CD4-positive, alpha-beta T cell treated with Interleukin-21 for 1 hour (primary cell): ENCODE measurements at places on chromosomes 1 and 21.

DNA sequence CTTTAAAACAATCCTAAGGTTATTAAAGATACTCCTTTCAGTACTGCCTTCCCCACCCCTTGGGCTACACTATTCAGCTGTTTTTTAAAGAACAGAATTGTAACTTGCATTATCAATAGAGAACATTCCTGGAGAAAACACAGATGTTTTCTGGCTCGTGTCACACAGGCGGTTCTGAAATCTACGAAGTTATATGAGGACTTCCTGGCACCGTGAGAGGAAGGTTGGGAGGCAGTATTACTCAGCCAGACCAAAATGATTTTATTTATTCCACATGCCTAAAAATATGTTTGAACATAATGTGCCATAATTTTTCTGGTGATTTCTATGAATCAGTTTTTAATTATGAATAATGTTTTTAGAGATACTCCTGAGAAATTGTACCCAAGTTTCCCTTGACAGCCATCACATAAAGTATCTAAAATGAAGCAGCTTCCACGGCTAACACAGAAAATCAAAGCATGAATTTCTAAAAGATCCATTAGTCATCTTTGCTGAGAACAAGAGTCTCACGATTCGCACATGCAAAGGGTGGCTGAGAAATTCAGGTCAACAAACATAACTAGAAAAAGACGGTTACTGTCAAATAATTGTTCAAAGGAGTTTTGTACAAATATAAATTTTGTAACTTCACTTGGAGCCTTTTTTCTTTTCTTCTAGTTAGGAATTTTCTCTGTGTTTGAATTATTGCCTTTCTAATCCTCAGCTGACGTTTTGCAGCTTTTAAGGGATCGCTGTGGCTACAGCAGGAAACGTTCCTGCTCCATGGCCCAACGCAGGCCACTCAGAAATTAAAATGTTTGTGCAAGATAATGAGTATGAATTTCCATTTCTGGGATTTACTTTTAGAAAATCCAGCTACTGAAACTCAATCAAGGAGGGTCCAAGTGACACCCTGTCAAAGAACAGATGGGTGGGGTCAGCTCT lies 8.0 kb upstream of the SIM2 start:
- no peak for DNase-seq

GRCh38 chr1:90728502-90729287 lies 11.6 kb upstream of the BARHL2 start:
- DNase-seq: no peak

DNA sequence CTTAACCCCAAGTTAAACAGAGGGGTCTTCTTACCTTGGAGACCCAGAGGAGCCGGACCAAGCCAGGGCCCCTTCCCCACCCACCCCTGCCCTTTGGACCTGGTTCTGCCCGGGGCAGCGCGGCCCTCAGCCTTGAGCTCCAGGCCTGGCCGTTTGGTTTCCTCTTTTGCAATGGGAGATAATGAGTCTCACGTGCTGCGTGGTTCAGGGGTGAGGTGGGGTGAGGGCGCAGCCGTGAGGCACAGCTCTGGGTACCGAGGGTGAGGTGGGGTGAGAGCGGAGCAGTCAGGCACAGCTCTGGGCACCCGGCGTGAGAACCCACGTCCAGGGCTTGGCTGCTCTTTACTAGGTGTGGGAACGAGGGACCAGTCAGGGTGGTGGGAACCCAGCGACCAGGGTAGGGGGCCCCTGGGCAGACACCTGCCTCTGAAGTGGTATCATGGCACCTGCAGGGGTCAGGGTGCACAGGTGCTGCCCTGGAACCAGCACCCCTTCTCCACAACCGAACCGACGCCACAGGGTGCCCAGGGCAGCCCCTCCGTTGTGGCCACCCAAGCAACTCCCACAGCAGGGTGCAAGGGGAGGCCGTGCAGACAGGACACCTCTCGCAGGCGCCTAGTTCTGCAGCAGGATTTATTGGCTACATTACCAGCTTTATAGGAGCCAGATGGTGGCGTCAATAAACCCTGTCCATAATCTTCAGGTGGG lies 182.2 kb downstream of the PRDM16 start:
- DNase-seq: no peak

DNA sequence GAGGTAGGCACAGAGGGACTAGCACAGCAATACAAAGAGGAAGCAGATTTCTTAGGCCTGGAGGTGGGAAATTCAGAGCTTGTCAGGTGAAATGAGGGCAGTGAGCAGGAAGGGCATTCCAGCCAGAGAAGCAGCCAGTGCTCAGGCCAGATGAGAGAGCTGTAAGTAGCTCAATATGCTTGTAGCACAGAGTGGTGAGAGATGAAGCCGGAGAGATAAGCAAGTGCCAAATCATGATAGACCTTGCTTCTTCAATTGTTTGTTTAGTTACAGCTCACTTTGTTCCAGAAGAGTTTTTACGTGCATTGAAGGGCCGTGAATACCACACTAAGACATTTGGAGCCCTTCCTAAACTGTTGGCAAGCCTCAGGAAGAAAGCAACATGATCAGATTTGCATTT lies 42.0 kb upstream of the ADAMTS1 start:
- DNase-seq: no peak

DNA sequence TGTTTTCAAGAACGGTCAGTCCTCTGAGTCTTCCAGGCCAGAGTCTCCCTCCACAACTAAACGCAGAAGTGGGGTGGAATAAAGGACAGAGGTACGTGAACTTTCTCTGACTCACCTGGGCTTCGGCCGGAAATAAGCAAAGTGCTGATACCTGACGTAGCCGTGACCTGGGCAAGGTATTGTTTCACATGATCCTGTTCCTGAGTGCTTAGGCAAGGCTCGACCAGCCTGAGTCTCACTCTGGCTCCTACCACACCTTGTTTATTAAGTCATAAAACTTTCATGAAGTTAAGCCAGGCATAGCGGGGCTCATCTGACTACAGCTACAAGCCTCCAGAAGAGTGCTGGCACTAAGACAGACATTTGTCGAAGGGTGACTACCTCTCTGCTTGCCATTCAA lies 327.5 kb downstream of the SETD4 start:
- no peak for DNase-seq

GRCh38 chr1:81681601-81682266 lies 119.0 kb upstream of the ADGRL2 start:
- DNase-seq: no peak

GRCh38 chr1:44909901-44910544 lies 67.0 kb upstream of the PTCH2 start:
- no peak for DNase-seq

- DNase-seq: no peak
Observed at GRCh38 chr1:63674238-63674864, 81.1 kb downstream of the PGM1 start.
